Activated CD8-positive, alpha-beta memory T cell treated with anti-CD3 and anti-CD28 coated beads, Interleukin-2, amount 50 U/mL, for 4 hours (primary cell): ENCODE measurements at places on chromosomes 13 and 19.

- DNase-seq, result no peak
Observed at GRCh38 chr13:110683203-110683883, 22.6 kb downstream of the CARS2 start.

DNA sequence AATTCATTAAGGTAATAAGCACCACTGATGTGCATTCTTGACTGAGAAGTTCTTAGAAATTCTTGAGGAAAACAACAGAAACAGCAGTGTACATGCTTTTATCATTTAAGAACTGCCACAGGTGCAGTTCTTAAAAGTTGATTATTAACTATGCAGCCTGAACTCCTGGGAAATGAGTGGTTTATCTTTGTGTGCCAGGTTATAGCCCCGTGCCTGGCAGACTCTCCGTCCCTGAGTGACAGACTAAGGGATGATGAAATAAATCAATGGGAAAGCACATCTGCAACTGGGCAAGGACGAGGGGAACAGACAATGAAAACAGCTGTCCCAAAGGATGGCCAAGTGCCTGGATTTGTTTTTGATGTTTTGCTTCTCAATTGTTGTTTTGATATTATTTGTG is 84.4 kb upstream of the SPATA13 start:
- no peak for DNase-seq

DNA sequence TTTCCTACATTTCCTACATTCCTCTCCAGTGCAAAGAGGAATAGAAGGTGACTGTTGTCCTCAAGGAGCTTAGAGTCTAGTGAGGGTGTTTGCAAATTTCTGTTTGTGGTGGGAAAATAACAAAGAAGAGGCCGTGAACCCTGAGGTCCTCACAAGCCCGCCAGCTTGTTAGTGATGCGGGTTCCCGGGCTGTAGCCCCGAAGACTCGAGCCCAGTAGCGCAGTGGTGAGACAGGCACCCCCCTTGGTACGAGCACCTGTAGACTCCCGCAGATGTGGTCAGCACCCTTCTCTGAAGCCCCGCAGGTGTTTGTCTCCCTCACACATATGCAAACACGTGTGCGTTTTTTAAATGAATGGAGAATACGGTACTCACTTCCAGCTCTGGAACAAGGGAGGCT is 26.5 kb upstream of the SPACA7 start:
- no peak for DNase-seq

DNA sequence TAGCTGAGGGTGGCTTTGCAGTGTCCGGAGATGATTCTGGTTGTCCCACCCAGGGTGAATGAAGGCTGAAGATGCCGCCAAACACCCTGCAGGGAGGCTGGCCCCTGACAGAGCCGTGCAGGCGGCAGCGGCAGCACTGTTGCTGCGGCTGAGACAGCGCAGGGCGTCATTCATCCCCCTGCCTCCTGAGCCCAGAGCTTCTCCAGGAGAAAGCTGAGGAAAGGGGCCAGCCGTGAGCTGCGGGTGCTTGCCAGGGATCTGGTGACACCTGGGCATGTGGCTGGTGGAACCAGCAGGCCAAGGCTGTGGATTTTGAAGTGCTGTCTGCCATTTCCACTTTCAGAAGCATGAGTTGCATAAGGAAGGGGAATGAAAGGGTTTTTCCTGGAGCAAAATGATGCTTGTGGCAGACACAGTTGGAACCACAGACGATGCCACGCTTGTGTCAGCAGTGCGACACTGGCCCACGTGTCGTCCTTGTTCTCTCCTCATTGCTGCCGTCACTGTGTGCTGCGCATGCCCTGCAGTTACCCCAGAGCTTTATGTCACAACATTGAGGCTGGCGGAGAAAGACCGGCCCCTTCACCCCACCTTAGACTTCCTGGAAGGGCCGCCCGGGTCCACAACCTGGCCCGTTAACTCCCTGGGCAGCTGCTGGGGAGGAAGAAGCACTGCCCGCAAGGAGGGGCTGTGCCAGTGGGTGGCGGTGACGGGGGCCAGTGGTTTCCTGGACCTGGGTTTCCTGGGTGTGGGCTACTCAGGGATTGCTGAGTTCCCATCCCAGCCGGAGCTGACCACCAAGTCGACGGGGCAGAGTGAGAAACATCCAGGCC is 22.7 kb downstream of the TFDP1 start:
- DNase-seq, result no peak

DNA sequence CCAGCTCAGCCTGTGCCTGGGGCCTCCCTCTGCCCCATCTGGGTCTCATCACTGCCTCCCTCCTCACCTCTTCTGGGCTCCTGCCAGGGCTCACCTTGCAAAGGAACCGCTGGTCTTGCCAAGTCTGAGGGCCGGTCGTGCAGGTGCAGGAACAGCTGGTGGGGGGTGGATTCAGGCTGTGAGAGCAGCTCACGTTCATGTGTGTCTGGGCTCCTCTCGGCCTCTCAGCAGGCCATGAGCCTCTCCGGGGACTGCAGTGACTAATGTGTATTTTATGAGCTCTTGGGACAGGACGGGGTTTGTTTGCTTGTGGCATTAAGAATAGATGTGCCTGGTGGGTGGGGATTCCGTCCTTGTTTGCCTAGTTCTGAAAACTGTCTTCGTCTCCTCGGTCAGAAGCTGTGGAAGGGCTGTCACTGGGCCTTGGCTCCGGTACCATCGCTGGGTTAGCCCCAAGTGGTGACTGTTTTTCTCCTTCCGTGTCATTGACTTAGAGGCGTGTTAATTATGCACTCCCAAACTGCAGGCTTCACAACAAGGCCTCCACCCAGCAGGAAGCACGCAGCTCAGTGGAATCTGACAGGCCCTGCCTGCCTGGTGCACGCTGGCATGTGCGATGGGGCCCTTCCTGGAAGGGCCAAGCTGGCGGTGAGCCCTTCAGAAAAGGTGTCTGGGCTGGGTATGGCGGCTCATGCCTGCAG is 77.6 kb downstream of the KDM4B start:
- DNase-seq, result no peak

GRCh38 chr19:51129716-51130115 is 5.0 kb downstream of the SIGLEC9 start:
- DNase-seq, result no peak

GRCh38 chr19:3873151-3873550 is 4.3 kb upstream of the ZFR2 start:
- no peak for DNase-seq

GRCh38 chr19:39971380-39972035 is 543 bp downstream of the PSMC4 start:
- DNase-seq, result no peak

GRCh38 chr13:92963029-92963428 is 263.6 kb upstream of the GPC6 start:
- no peak for DNase-seq

- DNase-seq, result no peak
Observed at GRCh38 chr13:87147076-87147475, 524.1 kb upstream of the SLITRK5 start.

GRCh38 chr19:41131186-41131585 is 17.0 kb downstream of the CYP2F1 start:
- DNase-seq, result no peak

- no peak for DNase-seq
Observed at GRCh38 chr13:96141032-96141431, 51.1 kb downstream of the HS6ST3 start.

- no peak for DNase-seq
Observed at GRCh38 chr13:52158629-52159158, 703 bp downstream of the NEK3 start.

- DNase-seq, result no peak
Observed at GRCh38 chr19:53140351-53140750, 7.6 kb upstream of the ZNF415 start.

DNA sequence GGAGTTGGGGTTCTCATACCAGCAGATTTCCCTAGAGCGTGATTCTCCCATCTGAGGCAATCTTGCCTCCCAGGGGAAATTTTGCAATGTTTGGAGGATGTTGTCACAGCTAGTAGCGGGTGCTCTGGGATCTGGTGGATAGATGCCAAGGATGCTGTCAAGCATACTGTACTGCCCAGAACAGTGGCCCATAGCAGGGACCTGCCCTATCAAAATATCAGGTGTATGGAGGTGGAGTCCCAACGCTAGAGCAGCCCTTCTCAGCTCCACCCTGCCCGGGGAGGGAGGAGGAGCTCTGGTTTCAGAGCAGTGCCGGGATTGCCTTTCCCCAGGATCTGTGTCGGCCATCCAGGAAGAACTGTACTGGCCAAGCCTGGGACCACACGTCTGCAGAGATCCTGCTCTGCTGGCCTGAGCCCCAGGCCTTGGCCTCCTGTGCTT is 10.9 kb upstream of the QTRT1 start:
- DNase-seq, result no peak

DNA sequence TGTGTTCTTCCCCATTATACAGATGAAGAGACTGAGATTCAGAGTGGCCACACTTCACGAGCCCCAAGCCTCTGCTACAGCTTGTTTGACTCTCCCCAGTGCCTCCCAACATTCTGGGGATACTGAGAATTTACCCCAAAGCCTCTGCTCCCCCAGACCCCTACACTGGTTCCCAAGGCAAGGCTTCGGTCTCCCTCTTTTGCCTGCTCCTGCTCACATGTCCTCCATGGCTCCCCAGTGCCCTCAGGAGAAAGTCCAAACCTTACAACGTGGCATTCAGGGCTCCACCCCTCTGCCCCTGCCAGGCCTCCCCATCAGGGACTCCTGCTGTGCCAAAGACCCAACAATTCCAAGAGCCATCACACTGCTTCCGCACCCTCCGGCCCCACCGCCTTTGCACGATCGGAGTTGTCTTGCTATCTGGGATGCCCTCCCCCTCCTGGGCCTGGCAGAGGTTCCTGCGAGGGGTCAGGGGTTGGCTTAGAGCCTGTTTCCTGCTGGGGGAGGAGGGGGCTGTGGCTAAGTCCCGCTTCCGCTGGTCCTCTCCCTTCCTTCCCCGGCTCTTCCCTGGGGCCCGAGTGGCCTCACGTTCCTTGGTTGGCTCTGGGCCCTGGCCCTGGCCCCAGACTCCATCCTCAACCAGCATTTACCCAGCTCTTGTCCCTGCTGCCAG is 15.4 kb downstream of the GTPBP3 start:
- DNase-seq, result no peak

- no peak for DNase-seq
Observed at GRCh38 chr19:49949742-49950589, 11.0 kb downstream of the SIGLEC11 start.

GRCh38 chr19:6074709-6075403 is 35.4 kb downstream of the RFX2 start:
- DNase-seq, result no peak

DNA sequence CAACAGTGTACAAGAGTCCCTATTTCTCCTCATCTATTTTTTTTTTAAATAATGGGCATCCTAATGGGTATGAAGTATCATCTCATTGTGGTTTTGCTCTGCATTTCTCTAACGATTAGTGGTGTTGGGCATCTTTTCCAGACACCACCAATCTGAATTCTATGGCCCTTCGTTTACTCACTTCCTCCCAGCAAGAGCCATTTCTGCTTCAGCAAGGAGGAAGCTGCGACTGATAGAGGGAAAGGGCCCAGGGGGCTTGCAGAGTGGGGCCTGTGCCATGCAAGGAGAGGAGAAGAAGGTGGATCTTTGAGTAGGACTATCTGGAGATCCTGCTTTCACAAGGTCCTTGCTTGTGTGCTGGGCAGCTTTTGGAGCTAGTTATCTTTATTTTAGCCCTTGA is 58.0 kb downstream of the USPL1 start:
- DNase-seq, result no peak

- DNase-seq, result no peak
Observed at GRCh38 chr19:46654621-46655152, 6.3 kb downstream of the DACT3 start.

DNA sequence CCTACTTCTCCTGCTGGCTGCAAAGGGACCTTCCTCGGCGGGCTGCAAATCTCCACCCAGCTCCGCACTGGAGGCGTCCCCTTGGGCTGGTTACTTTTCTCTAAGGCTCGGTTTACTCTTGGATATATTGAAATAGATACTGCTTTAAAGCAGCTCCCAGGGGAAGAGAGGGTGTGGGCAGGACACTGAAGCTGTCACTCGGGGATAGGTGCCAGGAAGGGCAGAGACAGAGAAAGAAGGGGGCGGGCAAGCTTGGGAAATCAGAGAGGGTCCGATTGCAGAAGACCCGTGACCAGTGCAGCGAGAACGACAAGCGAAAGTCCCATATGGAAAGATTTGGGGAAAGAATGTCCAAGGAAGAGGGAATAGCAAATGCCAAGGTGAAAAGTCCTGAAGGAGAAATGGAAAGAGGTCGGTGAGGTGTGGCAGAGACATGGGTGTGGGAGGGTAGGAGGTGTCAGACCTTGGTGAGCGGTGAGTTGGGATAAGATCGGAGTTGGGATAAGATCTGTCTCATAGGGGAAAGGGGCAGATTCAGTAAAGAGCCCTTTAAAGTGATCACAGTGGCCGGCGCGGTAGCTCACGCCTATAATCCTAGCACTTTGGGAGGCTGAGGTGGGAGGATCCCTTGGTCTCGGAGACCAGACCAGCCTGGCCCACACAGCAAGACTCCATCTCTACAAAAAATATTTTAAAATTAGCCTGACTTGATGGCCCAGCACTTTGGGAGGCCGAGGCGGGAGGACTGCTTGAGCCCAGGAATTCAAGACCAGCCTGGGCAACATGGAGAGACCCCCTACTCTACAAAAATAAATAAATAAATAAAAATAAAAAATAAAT is 618 bp downstream of the THSD8 start:
- no peak for DNase-seq

- no peak for DNase-seq
Observed at GRCh38 chr19:19909654-19910053, 8.9 kb downstream of the ZNF93 start.

DNA sequence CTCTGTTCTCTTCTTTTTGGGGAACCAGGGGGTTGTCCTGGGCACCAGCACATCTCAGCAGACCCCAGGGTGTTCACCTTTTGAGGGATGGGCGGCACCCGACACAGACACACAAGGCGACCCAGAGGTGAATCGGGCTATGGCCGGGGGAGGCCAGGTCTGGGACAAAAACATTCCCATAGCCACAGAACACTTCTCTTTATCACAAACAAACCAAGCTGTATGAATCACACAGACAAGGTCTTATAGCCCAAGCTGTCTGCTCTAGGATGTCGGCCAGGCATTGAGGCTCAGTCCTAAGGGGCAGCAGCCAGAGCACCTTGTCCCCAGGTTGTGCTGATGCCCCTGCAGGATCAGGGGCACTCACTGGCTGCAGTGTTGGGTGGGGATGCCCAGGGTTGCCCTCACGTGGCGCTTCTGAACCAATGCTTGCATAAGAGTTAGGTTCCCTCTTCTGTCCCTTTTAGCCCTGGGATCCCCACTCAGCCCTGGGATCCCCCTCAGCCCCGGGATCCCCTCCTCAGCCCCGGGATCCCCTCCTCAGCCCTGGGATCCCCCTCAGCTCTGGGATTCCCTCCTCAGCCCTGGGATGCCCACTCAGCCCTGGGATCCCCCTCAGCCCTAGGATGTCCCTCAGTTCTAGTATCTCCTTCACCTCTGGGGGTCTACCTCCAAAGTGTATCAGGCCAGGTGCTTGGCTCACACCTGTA is 26.9 kb downstream of the MAU2 start:
- no peak for DNase-seq

GRCh38 chr13:113811081-113811928 is 52.3 kb downstream of the TMEM255B start:
- DNase-seq, result no peak

- no peak for DNase-seq
Observed at GRCh38 chr13:112170823-112171569, 104.0 kb downstream of the SOX1 start.
